ENCODE measurements at places on chromosomes 7 and 10.

GRCh38 chr7:150412518-150413488, 33.7 kb downstream of the ZNF775 start:
- DNase-seq, result no peak

DNA sequence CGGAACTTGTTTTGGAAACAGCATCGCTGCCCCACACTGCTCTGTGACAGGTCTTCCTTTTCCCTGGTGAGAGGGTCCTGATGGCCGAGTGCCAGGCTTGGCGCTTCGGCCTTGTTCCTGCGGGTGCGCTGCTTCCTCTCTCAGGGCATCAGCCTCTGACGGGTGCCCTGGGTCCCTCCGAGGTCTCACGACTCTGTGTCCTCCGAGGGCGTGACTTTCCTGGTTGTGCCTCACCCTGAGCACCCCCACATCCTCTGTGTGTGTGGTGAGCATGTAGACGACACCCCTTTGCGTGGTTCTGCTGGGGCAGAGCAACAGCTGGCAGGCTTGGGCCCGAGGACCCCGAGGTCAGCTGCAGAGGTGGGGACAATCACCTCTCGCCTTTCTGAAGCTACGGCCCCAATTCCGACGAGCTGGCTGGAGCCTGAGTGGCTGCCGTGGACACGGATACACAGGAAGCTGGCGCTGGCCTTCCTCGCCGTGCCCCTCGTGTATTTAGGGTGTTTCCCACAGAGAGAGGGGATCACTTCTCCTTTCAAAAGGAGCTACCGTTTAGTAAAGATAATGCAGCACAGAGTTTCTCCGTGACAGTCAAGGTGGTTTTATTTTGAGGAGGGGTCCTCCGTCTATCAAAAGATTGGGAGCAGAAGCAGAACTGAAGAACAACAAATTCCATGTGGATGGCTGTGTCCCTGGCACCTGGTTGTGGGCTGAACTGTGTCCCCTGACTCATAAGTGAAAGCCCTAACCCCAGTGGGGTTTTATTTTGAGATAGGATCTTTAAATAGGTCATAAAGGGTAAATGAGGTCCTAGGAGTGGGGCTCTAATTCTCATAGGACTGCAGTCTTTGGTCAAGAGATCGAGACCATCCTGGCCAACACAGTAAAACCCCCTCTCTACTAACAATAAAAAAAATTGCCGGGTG, 36.2 kb upstream of the PITRM1 start:
- DNase-seq, result no peak

GRCh38 chr10:72263613-72264241, 10.0 kb upstream of the DDIT4 start:
- DNase-seq, result no peak

GRCh38 chr10:28320090-28320489, 17.2 kb upstream of the MPP7 start:
- no peak for DNase-seq

GRCh38 chr10:12728494-12728893, 273.0 kb downstream of the CCDC3 start:
- no peak for DNase-seq

- DNase-seq, result no peak
Observed at GRCh38 chr10:122252805-122253204, 18.3 kb upstream of the BTBD16 start.

DNA sequence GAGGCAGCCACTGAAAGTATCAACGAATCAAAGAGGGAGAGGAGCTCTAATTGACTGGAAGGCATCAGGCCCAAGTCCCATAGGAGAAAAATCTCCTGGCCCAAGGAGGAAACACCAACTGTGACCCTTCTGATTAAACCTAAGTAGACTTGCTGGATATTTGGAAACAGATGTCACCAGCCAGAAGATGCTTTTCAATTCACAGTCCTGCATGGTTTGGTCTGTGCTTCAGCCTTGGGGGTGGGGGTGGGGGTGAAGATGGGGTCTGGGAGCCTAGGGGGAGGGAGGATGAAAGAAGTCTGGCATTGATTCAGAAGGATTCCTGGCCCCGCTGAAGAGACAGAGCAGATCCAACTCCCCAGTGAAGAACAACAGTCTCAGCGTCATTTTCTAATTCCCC, 623.7 kb downstream of the PARD3 start:
- no peak for DNase-seq

GRCh38 chr10:3671386-3671955, 113.5 kb downstream of the KLF6 start:
- peak; percentile 98 for DNase-seq

DNA sequence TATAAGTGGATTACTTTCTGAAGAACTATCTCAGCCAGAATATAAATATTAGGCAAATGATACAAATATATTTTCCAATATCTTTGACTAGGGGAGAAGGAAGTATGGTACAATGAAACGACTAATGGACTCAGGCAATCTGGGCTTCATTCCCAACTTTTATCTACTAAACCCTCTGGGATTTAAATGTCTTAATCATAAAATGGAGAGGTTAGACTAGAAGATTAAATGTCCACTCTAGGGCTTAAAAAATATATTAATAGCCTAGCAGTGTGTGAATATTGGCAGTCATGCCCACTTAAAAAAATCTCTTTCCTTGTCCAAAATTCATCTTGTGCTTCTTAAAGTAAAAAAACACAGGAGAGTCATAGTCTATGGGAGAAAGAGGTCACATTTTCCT, 98.3 kb downstream of the CTTNBP2 start:
- DNase-seq, result no peak

GRCh38 chr10:126398924-126399323, 10.6 kb upstream of the ADAM12 start:
- DNase-seq, result no peak

- DNase-seq, result no peak
Observed at GRCh38 chr7:69309601-69310000, 288.7 kb upstream of the AUTS2 start.

All from A673 (cell line).